ENCODE measurements at places on chromosomes 6 and 20.
A peak's percentile ranks its signal among the peaks of the same experiment; 100 is the strongest.

- DNase-seq, result no peak
Observed at GRCh38 chr6:148735989-148736388, 10.8 kb upstream of the UST start.

DNA sequence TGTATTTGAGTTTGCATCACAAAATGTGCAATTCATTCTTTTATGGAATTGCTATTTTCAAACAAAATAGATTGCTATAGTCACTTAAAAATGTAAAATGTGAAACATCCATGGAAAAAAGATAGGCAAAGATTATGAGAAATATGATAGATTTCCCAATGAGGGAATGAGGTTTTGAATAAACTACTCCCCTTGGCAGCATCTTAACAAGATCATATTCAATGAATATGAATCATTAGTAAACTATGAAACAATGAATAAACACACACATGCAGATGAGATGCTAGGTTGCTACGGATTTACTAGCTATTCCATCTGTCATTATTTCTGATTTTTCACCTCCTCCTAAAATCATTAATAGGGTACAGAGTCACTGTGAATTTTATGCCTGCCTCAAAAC is 401.8 kb downstream of the PHF3 start:
- no peak for DNase-seq

DNA sequence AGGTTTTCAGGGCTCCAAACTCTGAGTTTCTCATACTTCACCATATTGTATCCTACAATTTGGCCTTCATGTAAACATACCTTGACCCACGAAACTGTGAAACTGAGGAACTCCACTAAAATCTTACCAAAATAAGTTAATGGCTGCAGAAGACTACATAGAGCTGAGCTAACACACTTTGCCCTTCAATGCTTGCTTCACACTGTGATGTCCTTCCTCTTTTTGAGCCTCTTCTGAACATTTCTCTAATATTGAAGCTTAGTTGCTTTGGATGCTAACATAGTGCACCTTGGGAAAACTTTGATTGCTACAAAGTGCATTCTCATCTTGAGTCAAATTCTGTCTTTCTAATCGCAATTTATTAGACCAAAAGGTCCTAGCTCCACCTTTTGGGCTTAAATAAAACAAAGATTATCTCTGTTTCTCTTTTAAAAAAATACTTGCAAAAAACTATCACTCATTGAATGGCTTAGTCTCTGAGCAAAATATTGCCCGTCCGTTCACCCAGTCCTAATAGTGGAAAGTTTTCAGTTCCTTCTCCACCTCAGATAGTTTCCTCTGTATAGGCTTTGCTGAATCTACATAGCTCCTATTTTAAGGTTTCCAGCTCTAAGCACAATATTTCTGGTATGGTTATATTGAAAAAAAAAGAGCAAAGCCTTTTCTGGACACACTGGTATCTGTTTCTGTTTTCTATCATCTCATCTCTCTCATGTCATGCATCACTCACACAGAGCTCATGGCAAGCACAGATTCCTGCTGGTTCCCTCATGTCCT is 494.6 kb downstream of the RFPL4B start:
- DNase-seq, result no peak

DNA sequence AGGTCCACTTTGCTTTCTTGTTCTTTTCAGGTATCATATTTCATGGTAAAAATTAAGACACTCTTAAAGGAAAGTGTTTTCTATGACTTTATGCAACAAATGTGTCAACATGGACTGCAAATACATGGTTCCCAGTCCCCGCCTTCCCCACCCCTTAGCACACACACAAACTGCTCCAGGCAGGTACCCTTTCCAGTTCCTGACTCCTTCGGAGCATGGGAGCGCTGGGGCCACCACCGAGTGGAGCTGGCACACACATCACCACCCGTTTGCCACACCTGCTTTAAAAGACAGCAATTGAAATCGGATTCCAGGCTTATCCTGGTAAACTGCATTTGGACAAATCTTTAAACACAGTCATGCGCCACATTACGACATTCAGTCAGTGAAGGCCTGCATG is 22.2 kb downstream of the RNASET2 start:
- no peak for DNase-seq

GRCh38 chr20:46994341-46994740 is 99.7 kb downstream of the EYA2 start:
- no peak for DNase-seq

DNA sequence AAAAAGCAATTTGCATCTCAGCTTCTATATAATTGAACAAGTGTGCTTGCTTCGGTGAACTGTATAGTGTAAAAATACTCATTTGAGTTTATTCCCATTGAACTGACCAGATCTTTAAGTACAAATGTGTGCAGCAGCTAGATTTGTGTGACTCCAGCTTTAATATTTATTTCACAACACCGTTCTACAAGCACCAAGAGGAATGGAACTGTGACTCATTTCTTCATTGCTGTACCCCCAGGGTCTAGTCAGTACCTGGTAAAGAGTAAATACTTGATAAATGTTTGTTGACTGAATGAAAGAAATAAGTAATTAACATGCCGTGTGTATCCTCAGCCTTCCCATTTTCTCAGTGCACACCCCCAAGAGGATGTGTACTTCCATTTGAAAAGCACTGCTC is 464.8 kb downstream of the CBLN4 start:
- DNase-seq, result no peak

- DNase-seq, result peak; percentile 91
Observed at GRCh38 chr6:33299237-33299944, 649 bp upstream of the RGL2 start.

Measured in AG10803 (cell line).